Stimulated activated CD4-positive, alpha-beta T cell treated with anti-CD3 and anti-CD28 coated beads, Interleukin-15, amount 100 ng/mL, for 1 hour (primary cell): ENCODE measurements at places on chromosomes 3 and 15.

GRCh38 chr15:74428970-74429780 lies 4.6 kb downstream of the SEMA7A start:
- no peak for DNase-seq

GRCh38 chr15:63360170-63360569 lies 21.5 kb downstream of the CA12 start:
- DNase-seq, result no peak

DNA sequence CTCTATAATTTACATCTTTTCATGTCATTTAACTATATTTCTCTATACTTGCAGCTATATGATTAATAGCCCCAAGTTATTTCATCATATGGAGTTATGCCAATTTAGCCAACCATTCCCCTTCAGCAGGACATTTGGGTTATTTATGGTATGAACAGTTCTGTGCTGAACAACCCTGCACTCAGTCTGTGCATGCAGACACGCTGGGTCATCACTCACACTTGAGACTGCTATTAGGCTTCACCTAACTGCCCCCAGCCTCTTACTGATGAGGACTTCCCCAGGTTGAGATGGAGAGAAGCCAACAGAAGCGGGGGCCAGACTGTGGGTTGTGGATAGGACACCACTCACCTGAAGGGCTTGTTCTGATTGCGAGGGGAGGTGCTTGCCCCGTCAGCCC lies 7.3 kb downstream of the TADA3 start:
- DNase-seq, result no peak

DNA sequence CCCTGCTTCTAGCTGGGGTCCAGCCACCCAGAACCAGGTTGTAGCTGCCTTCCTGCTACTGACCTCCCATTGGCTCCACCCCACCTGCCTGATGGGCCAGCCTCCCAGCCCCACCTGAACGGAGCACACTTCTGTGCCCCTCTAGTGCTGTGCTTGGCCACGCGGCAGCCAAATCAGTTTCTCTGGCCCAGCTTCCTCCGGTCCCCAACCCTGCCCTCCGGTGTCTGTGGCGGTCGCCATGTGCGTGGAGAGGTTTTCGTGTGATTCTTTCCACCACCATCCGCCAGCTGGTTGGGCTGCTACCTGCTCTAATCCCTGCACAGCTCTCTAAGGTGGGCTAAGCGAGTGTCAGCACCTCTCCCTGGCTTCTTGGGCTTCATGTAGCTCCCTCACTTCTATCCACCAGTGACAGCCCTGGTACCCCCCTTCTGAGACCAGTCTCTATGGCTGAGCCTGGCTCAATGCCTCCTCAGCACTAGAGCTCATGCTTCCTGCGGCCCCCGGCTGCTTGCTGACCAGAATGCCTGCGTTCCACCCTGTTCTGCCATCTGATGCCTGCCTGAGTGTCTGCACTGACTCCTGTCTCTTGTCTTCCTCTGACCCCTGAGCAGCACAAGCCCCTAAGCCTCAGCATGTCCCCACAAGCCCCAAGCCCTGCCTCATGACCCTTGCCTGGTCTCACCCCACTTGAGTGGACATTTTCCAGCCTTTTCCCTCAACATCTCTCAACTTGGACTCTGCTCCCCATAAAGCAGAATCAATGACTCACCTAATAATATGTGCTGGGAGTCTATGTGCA lies 23.2 kb upstream of the MAGEF1 start:
- no peak for DNase-seq

GRCh38 chr3:143380449-143380848 lies 260.9 kb downstream of the CHST2 start:
- no peak for DNase-seq

DNA sequence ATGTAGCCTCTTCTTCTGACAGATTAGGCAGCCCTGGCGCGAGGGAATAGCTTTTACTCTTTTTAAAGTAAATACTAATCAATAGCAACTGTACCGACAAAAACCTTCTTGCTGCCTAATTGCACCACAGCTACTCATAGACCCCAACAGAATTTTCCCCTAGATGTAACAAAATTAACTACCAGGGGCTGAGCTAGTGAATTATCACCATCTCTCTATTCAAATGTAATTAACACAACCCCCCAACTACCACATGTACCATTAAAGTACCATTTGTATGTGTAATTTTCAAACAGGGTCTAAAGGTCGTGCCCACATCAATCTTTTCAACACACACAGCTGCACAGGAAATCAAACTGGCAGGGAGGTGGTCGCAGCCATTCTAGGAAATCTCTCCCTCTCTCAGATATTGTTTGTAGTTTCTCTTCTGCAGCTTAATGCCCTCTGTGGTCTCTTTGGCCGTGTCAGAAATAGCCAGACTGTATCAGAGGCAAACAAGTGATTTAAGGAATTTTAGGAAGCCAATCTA lies 322.9 kb downstream of the RORA start:
- DNase-seq, result no peak

DNA sequence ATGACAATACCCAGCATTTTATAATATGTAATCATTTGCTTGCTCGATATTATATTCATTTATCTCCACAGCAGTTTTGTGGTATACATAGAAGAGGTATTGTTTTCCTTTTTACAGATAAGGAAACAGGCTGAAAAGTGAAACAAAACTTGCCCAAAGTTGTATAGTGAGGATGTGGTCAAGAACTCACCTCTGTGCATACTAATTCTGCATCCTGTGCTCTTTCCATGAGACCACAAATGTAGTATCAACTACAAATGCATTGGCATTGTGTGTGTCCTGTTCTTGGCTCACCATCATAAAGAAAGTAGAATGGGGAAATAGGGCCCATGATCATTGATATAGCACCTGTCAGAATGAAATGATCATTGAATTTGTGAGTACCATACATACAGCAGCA lies 167.3 kb downstream of the NECTIN3 start:
- DNase-seq, result no peak
